ENCODE measurements at places on chromosomes 11 and 22.

- no peak for DNase-seq
These were observed 307.8 kb downstream of the C11orf87 start for GRCh38 chr11:109729761-109730160.

GRCh38 chr22:19864538-19865106 is 9.9 kb upstream of the GNB1L start:
- DNase-seq = no peak

GRCh38 chr11:102237096-102237735 is 80.1 kb upstream of the BIRC3 start:
- DNase-seq = no peak

DNA sequence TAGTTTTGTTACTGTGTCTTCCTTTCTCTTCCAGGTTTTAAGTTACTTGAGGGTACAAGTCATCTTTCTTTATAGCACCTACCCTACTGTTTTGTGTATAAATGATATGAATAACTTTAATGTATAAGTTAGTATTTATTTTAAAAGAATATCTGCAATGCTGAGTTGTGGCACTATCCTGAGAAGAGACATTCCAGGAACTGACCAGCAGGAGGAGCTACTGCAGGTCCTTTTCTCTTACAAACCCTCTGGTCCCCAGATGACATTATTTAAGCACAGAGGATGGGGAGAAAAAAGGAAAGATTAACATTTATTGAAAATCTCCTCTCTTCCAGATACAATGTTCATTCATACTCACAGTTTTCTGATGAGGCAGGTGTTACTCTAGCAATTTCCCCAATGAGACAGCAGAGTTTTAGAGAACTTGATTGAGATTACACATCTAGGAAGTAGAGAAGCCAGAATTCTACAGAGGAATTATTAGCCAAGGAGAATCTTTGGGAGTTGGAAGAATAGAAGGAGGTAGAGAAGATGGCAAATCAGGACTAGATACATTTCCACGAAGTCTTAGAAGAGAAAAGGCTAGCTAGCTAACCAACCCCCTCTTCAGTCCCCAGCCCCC is 541.2 kb upstream of the API5 start:
- DNase-seq = no peak

DNA sequence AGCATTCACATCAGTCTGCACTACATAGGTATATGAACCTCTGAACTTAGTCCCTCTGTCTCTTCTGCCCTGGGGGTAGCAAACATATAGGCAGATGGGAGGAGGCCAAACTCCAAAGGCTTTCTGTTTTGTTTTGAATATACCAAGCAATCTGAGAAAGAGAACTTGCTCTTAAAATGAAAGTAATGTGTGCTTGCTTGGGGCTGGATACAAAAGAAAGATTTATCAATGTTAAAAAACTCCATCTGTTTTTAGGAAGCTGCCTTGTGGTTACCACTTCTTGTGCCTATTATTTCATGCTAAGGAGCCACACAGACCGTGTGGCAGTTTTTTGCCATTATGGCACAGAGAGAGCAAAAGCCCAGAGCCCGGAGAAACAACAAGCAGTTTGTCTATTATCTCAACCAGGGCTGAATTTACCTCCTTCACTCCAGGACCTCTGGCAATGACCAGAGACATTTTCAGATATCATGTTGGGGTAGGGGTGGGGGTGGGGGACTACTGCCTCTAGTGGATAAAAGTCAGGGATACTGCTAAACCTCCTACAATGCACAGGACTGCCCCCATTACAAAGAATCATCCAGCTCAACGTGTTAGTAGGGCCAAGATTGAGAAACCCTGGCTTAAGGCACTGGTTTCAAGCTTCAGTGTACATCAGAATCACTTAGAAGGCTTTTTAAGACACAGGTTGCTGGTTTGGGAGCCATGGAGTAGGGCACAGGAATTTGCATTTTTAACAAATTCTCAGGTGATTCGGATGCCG is 124.2 kb downstream of the APIP start:
- no peak for DNase-seq

DNA sequence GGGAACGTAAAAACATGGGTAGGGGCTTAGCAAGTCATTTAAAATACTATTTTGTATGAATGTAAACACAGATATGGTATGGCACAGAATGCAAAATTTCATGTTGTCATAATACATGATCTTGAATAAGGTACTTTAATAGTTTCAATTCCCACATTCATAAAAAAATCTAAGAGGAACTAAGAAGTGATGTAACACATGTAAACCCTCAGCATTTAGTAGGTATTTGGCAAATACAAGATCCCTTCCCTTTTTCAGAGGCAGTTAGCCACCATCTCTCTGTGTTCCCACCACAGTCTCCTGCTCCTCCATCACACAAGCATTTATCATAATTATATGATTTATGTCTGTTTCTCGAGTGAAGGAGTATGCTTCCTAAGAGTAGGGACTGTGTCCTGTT is 251.8 kb downstream of the TENM4 start:
- DNase-seq = no peak

- no peak for DNase-seq
These were observed 122.2 kb upstream of the RCN1 start for GRCh38 chr11:31968461-31969358.

All from dermis microvascular lymphatic vessel endothelial cell (primary cell).